M059J (cell line): ENCODE measurements at places on chromosomes 13 and 19.

- peak; percentile 91 for DNase-seq
These were observed at the start of gene PCCA for GRCh38 chr13:100088644-100089464. TSS of gene PCCA (plus strand) at chr13:100089093. CDS start at chr13:100089121, 28 bp downstream.

DNA sequence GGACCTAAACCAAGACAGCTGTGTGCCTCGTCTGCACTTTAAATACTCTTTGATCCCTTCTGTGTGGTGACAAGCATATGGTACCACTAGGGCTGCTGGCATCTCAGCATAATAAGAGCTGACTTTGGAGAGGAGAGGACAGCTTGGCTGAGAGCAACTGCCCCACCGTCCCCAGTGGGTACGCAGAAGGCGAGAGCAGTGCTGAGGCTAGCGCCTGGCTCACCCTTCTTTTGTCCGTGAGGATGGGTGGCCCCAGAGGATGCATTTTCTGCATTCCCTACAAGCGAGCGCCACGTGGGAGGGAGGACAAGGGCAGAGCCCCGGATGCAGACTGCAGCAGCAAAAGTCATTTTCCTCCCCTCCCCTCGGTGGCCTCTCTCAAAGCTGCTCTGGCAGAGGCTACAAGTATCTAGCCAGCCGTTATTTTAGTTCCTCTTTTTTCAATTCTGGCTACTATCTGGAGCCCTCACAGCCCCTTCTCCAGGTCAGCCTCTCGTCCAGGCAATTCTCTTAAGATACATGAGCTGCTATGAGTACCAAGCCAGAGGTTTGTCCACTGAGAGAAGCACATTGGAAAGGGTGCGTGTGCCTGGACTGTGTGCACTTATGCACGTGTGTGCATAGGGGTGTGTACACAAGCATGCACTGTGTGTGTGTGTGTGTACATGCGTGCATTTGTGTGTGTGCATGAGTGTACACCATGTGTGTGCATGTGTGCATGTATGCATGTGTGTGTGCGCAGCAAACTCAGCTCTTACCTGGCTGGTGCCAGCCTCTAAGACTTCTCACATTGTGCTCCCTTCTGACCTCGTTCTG lies 51.3 kb downstream of the RAB20 start:
- DNase-seq = no peak

GRCh38 chr19:49894011-49894664 lies 2.5 kb downstream of the IL4I1 start:
- no peak for DNase-seq

DNA sequence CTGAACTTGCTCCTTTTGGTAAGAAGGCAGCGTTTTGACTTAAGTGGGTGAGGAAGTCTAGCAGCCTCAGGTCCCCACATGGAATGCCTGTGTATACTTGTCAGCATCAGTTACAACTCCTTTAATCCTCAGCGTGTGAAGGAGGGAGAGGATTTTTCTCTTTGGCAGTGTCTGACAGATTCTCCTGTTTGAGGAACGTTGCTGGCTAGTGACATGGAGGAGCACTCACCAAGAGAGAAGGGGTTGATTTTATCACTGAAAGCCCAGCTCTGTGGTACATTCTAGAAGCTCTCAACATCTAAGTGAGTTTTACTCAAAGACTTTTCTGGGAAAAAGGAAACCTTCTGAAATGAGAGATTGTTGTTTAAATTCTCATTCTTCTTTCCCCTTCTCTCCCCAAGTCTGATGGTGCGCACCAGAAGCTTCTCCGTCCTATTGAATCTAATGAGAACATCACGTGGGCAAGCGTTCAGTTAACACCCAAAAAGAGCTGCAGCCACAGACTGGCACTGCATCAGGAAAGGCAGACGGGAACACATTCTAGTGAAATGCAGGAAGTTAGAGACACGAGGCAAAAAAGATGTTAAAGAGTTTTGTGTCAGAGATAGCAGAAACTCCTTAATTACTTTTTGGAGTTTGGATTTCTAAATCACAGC lies 58.2 kb downstream of the GJA3 start:
- DNase-seq = no peak

DNA sequence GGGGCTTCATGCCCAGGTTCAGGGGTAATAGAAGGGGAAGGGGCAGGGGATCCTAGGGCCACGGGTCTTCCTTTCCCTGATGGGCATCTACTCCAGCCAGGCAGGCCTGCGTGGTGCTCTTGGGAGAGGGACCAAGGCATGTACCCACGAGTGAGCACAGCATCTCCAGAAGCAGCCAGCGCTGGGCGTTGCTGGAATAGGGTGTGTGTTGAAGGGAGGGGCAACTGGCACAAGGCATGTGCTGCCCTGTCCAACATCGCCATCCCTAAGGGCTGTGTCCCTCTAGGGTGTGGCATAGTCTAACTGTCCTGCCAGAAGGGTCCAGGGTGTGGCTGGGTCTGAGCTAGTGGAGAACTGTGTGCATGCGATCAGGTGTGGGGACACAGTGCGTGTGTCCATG lies 2.9 kb downstream of the NOTCH3 start:
- peak; percentile 22 for DNase-seq

- no peak for DNase-seq
These were observed 68.2 kb downstream of the COL4A1 start for GRCh38 chr13:110238818-110239195.

GRCh38 chr13:36795463-36795862 lies 23.6 kb upstream of the RFXAP start:
- DNase-seq = no peak

DNA sequence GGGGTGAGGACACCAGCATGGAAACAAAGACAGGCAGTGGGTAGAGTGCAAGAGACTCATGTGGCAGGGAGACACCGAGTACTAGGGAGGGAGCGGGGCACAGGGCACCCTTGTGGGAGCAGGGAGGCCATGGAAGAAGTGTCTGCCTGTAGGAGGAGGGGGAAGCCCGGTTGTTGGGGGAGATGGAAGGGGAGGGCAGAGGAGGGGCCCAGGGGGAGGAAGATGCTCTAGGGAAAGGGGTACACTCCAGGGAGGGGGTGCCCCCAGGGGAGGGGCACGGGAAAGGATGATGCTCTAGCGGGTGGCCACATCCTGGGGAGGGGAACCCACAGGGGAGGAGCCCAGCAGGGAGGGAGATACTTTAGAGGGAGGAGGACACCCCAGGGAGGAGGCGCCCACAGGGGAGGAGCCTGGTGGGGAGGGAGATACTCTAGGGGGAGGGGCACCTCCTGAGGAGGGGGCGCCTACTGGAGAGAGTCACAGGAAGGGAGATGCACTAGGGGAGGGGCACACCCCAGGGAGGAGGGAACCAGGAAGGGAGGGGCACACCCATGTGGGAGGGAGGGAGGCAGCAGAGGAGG lies 24.9 kb downstream of the CPAMD8 start:
- no peak for DNase-seq
